ENCODE measurements at places on chromosomes 5 and 9.

- DNase-seq: no peak
Observed at GRCh38 chr9:18255747-18256146, 218.2 kb upstream of the ADAMTSL1 start.

DNA sequence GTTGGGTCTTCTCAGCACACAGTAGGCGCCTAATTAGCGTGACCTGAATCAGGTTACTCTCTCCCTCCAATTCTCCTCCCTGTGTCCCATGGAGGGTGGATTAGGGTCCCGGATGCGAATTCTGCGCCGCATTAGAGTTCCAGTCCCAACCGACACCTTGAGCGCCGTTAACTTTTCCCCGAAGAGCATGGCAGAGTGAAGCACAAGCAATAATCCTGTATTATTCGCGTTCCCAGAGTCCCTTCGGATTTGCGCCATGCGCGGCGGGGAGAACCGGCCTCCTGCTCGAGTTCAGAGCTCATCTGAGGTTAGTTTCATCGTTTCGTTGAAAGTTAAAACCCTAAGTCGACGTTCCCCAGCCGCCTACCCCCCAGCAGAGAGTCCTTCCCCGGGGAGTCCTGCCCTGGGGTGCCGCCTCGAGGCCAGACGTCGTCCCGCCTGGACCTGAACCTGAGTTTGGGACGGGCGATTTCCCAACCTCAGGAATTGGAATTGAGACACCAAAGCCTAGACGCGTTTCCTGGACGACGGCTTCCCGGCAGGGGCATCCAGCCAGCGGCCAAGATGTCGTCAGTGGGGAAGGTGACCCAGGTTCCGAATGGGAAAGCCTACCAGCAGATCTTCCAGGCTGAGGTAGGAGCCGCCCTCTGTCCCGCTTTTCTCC is at the start of gene CCDC180:
TSS of gene CCDC180 (plus strand) at position 160 of the 664 bp plus-strand sequence. CDS start at position 565, 405 bp downstream.
- no peak for DNase-seq

GRCh38 chr5:157597277-157597676 is 21.7 kb upstream of the ADAM19 start:
- no peak for DNase-seq

DNA sequence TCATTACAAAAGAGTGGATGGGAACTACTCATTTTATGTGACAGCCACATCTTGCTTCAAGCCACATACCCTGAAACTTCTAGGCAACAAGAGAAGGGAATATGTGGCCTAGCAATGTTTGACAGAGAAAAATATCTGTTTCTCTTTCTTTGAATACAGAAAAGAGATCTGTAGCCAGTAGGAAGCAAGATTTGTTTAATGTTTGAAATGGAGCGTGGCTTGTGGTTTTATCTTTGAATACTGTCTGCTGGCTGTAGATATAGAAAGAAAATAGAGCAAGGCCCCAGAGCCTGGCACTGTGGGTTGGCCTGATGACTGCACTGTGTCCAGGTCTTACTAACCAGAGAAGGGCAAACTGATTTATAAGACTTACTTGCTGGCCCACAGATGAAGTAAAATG is 133.8 kb downstream of the ARHGEF28 start:
- no peak for DNase-seq

DNA sequence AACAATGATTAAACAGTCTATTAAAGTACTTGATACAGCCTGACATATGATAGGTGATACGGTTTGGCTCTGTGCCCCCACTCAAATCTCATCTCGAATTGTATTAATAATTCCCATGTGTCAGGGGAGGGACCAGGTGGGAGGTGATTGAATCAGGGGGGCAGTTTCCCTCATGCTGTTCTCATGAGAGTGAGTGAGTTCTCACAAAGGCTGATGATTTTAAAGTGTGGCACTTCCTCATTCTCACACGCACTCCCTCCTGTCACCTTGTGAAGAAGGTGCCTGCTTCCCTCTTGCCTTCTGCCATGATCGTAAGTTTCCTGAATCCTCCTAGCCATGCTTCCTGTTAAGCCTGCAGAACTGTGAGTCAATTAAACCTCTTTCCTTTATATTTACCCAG is 40.1 kb upstream of the TARS1 start:
- DNase-seq: no peak

DNA sequence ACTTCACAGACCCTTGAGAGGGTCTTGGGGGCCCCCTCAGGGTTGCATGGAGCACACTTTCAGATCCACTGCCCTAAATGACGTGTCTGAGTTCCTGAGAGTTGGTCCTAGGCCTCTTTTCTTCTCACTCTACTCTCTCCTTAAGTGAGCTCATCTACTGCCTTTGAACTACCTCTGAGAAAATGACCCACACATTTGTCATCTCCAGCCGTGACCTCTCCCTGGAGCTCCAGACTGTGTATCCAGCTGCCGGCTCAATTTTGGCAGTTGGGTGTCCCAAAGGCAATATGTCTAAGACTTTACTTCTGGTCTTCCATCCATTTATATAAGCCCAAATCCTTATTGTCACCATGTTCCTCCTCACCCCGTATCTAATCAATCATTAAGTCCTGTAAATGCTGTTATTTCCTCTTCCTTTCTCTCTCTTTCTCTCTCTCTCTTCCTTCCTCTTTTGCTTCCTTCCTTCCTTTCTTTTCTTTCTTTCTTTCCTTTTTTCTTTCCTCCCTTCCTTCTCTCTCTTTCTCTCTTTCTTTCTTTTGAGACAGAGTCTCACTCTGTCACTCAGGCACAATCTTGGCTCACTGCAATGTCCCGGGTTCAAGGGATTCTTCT is 51.2 kb upstream of the HSPA9 start:
- no peak for DNase-seq
